ENCODE measurements at places on chromosomes 13 and 19.
A peak's percentile ranks its signal among the peaks of the same experiment; 100 is the strongest.

DNA sequence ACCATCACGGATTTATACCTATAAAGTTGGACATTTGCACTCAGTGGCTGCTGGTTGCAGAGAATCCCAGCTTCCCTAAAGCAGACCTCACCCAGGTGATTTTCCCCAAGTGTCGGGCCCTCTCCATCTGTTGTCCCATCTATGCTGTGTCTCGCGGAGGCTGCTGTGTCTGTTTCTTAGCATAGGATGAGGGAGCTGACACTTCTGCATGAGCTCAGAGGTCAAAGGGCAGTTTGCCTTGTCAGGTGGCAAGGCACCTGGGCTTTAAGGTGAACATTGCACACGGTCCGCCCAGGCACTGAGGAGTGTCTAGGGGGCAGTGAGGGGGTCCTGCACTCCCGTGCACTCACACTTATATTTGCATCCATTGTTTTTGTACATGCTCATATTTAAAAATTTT lies 151.6 kb downstream of the ZIC5 start:
- no peak for DNase-seq

GRCh38 chr13:96744367-96745331 lies 249.6 kb downstream of the OXGR1 start:
- DNase-seq, result no peak

- no peak for DNase-seq
Measured at GRCh38 chr13:20016649-20017364, 58.3 kb downstream of the ZMYM2 start.

- no peak for DNase-seq
Measured at GRCh38 chr13:113470073-113470472, 16.8 kb upstream of the ADPRHL1 start.

GRCh38 chr13:77522444-77522843 lies 13.1 kb upstream of the SCEL start:
- no peak for DNase-seq

DNA sequence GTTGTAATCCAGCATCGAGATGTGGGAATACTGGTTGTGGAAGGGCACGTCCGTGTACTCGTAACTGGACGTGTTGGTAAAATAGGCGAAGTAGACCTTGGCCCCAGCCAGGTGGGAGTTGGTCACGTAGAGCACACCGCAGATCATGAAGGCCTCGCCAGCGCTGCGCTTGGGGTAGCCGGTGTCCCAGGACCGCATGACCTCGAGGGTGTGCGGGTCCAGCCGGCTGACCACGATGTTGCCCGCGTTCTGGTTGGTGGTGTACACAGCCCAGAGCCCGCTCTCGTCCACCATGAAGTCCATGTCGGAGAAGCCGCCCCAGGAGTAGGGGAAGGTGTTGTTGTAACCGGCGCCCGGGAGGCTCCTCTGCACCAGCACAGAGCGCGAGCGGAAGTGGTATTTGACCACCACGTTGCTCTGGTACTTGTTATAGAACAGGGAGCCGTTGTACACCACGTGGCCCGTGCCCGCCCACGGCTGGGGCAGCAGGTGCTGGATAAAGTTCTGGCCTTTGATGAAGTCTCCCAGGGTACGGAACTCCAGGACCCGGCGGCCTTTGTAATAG lies 19.2 kb downstream of the PIN1 start:
- DNase-seq, result no peak

- no peak for DNase-seq
Measured at GRCh38 chr13:51502153-51502651, 49.4 kb upstream of the INTS6 start.

GRCh38 chr19:28736528-28736927 lies 476.4 kb downstream of the UQCRFS1 start:
- no peak for DNase-seq

- no peak for DNase-seq
Measured at GRCh38 chr13:102715447-102715846, 20.6 kb upstream of the METTL21C start.

- no peak for DNase-seq
Measured at GRCh38 chr13:101965096-101965495, 436.8 kb downstream of the FGF14 start.

DNA sequence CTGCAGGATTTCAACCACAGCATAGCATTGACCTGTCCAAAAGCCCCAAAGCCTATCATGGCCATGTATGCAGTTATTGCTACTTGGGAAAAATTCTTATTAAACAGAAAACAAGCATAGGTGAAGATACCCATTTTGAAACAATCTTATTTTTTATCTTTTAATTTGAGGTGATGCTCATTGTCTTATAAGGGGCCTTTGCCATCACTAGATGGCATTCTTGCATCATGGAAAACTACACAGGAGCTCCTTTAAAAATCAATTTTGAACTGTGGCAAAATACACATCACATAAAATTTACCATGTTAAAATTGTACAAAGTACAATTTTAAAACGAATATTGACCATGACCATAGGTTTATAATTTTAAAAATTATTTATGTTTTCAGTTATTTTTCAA lies 38.9 kb upstream of the ZNF835 start:
- DNase-seq, result peak; percentile 46

GRCh38 chr19:13839130-13839937 lies 37.6 kb upstream of the NANOS3 start:
- DNase-seq, result peak; percentile 17

DNA sequence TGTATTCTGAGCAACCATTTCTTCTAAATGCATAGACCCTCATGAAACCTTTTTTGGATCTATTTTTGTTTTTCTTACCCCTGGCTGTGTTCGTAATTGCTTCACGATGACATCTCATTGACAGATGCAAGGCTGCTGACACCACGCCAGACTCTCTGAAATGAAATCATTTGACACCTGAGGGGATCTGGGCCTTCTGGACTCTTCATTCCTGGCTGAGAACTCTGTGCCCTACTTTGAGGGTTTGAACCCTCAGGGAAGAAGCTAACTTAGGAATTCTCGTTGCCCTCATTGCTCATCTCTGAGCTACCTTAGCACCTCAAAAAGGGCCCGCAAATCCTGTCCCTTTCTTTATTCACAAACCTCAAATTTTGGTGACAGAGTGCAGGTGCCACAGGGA lies 40.5 kb upstream of the NBEA start:
- no peak for DNase-seq

GRCh38 chr13:113724780-113725315 lies 34.2 kb upstream of the TMEM255B start:
- DNase-seq, result peak; percentile 81

DNA sequence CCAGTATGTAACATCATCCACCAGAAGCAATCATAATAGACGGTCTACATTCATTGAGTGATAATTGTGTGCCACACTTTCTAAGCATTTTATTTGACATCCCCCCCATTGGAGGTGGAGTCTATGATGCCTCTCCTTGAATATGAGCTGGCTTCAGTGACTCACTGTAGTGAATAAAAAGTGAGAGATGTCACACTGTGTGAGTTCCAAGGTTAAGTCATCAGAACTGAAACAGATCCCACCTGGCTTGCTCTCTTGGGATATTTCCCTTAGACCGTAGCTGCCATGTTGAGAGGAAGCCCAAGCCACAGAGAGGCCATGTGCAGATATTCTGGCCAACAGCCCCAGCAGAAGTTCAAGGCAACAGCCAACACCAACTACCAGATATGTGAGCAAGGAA lies 12.6 kb downstream of the RTBDN start:
- DNase-seq, result no peak

DNA sequence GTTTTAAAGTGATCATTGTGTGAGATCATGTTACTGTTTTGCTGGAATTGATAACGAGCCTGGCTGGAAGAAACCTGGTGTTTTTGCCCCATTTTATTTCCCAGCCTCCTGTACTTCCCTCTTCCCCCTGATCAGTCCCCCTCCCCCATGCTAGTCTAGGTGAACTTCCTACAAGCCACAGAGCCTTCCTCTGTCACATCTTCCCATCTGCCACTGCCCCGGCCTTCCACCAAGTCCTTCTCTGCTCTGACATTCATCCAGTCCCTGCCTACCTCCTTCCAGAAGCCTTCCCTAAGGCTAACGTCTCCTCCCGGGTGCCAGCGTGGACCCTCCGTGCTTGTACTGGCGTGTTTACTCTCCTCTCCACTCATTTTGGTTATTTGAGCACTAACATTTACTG lies 14.3 kb downstream of the FARP1 start:
- no peak for DNase-seq

DNA sequence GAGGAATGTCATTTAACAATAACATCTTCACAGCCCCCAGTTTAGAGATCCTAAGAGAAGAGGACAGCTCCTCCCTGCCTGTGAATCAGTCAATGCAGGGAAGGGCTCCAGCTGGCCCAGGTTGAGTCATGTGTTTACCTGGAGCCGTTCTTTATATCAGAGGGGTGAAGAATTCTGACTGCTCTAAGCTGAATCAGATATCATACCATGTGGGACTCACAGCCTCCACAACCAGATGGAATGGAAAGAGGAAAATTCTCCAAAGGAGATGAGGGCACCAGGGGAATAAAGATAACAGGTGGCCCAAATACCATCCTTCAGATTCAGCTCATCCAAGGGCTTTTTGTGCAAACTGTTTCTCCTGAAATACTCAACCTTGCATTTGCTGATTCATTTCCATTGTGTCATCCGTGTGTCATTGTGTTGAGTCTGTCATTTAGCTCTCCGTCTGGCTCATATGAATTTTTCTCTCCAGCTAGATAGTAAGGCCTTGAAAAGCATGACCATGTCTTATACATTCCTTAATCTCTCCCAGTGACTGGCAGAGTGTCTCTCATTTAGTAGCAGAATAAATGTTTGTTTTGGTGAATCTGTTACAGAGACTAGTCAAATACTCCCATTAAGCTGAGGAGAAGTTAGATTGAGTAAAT lies 217.9 kb downstream of the RFC3 start:
- DNase-seq, result no peak

- peak; percentile 62 for DNase-seq
Measured at GRCh38 chr19:36113894-36114720, 568 bp downstream of the POLR2I start.

DNA sequence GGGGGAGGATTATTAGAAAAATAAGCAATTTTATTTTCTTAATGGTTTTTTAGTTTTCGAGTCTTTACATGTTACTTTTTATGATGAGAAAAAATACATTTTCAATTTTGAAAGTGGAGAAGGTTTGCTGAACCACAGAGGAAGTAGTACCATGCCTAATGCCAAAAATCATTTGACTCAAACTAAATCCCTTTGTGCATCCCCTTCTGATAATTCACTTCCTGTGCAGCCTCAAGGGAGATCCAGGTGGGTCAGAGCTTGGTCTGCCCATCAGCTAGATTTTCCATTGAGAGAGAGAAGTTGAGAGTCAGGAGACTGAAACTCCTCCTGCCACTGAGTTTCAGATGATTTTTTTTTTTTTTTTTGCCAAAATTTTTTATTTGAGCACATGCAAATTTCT lies 571.7 kb downstream of the LIG4 start:
- no peak for DNase-seq

GRCh38 chr13:111253365-111253872 lies 67.0 kb upstream of the TEX29 start:
- DNase-seq, result no peak

- DNase-seq, result no peak
Measured at GRCh38 chr19:50534478-50534877, 20.8 kb upstream of the ASPDH start.

- no peak for DNase-seq
Measured at GRCh38 chr19:50349277-50350057, 16.0 kb downstream of the NAPSA start.

- DNase-seq, result no peak
Measured at GRCh38 chr13:111956261-111957151, 110.4 kb upstream of the SOX1 start.

GRCh38 chr13:100522618-100523309 lies 65.8 kb downstream of the GGACT start:
- no peak for DNase-seq

DNA sequence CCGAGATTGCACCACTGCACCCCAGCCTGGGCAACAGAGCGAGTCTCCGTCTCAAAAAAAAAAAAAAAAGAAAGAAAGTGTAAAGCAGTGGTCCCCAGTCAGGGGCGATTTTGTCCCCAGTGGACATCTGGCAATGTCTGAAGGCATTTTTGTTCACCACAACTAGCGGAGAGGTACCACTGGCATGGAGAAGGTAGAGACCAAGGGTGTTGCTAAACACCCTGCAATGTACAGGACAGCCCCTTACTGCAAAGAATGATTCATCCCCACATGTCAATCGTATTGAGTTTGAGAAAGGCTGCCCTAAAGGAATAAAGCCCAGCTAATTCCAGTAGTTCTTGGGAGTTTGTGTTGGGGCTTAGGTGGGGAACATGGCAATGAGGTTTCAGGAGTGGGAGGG lies 38.7 kb downstream of the CYP4F2 start:
- no peak for DNase-seq

DNA sequence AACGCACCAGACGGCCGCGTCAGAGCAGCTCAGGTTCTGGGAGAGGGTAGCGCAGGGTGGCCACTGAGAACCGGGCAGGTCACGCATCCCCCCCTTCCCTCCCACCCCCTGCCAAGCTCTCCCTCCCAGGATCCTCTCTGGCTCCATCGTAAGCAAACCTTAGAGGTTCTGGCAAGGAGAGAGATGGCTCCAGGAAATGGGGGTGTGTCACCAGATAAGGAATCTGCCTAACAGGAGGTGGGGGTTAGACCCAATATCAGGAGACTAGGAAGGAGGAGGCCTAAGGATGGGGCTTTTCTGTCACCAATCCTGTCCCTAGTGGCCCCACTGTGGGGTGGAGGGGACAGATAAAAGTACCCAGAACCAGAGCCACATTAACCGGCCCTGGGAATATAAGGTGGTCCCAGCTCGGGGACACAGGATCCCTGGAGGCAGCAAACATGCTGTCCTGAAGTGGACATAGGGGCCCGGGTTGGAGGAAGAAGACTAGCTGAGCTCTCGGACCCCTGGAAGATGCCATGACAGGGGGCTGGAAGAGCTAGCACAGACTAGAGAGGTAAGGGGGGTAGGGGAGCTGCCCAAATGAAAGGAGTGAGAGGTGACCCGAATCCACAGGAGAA lies 1.9 kb downstream of the PPP1R12C start:
- DNase-seq, result no peak

DNA sequence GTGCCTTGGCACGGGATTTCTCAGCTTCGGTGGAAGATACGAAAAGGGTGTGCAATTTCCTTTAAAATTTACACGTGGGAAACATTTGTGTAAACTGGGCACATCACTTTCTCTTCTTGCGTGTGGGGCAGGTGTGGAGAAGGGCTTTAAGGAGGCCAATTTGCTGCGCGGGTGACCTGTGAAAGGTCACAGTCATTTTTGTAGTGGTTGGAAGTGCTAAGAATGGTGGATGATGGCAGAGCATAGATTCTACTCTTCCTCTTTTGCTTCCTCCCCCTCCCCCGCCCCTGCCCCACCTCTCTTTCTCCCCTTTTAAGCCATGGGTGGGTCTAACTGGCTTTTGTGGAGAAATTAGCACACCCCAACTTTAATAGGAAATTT lies 7.2 kb downstream of the SLITRK5 start:
- no peak for DNase-seq

DNA sequence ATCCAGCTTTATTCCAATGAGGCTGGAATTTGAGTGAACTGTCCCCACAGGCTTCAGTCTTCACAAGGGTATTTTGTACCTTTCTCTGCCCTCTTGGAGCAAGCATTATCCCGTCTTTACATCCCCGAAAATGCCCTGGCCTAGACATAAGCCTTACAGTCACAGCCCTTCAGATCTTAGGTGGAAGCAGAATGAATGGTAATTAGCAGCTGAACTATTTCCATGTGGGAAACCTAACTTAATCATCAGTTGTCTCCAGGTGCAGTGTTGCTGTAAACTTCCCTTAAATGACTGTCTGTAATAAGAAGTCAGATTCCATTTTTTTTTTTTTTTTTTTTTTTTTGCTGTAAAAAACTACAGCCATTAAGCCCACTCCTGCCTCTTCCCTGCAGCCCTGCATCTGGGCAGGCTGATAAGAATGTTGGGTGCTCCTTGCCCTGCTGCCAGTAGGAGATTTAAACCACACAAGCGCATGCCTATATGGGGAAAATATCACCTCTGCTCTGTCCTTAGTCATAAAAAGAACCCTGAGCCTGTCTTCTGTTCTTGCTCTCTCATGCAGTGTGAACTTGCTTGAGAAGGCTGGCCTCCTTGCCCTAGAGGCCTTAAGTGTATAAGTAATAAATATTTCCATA lies 426.8 kb upstream of the SLITRK5 start:
- no peak for DNase-seq

All from midbrain (tissue), 1 donor.